ENCODE measurements at places on chromosomes 3 and 15. TPM values are rescaled to one million over a fixed set of nuclear protein-coding genes. Genes with fewer than 3 reads are reported as not detected.

DNA sequence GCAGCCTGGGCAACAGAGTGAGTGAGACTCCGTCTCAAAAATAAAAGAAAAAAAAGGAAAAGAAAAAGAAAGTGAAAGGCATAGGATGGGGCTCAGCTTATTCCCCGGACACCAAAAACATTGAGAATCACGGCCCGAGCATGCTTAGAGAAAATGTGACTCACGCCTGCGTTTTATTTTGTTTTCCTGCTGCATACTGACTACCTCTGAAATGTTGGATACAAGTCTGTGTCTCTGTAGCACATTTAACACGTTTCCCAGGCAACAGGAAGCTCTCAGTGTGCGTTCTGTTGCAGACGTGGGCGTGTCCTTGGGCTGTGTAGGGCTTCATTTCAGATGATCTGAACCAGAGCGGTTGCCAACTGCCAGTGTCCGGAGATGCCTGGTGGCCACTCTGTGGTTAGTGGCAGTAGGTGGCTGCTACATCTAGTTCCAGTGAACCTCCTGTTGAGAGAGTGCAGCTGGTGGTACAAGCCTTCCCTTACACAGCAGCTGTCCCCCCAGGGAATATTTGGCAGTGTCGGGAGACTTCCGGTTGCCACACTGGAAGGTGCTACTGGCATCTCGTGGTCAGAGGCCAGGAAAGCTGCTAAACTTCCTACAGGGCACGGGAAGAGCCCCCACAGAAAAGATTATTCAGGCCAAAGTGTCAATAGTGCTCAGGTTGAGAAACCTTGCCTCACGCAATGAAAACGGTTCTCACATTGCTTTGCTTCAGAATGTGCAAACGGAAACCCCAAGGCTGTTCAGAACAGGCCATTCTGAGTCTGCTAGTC is 3.0 kb downstream of the SLC51A start:
- DNase-seq: peak; percentile 84

- DNase-seq: peak; percentile 63
Measured at GRCh38 chr15:41989573-41990242, 17.4 kb upstream of the EHD4 start.

DNA sequence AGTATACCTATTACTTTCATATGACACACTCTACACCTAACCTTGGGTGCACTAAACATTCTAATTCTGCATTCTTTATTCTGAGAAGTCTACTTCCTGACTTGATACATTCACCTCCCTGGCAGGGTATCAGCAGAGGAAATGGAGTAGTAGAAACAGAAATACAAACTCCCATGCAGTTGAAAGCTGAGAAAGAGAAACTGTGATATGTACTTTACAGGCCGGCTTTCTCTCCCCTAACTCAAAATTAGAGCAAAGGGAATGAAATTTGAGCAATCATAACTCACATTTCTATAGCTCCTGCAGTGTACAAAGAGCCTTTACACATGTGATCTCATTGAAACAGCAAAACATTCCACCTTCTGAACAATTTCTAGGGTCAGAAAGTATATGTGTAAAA is 135.5 kb upstream of the COL8A1 start:
- peak; percentile 6 for DNase-seq

Gene UBE2E2
- total RNA-seq: 24.3 TPM

- no peak for DNase-seq
Measured at GRCh38 chr15:81011593-81011992, 10.9 kb downstream of the TLNRD1 start.

Gene SLC6A20
- total RNA-seq: not detected

GRCh38 chr15:64845183-64845611 is 3.5 kb downstream of the PLEKHO2 start:
- DNase-seq: no peak

DNA sequence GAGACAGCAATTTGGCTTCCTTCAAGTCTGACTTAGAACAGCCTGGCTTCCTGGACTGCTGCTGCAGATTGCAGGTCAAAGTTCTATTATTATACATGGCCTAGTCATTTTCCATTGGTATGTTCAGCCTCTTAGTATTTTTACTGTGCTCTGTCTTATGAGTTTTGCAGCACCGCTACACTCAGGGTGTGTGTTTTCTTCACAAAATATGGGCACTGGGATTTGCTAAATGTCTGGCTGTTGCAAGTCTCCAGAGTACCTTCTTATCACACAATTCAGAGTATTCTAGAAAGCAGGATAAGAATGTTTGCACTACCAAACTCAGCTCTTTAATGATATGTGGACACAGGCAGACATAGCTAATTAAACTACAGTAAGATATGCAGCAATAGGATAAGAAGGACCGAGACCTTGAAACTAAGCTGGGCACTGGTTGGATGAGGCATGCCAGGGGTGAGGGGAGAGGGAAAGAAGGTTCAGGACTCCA is 203.0 kb upstream of the PDZRN3 start:
- DNase-seq: no peak

Gene ILDR1
- not detected for total RNA-seq

- DNase-seq: peak; percentile 76
Measured at GRCh38 chr3:132317229-132317948, at the start of gene ACP3. Gene ACP3 (plus strand): TSS chr3:132317407. CDS start chr3:132317457, 50 bp downstream.

DNA sequence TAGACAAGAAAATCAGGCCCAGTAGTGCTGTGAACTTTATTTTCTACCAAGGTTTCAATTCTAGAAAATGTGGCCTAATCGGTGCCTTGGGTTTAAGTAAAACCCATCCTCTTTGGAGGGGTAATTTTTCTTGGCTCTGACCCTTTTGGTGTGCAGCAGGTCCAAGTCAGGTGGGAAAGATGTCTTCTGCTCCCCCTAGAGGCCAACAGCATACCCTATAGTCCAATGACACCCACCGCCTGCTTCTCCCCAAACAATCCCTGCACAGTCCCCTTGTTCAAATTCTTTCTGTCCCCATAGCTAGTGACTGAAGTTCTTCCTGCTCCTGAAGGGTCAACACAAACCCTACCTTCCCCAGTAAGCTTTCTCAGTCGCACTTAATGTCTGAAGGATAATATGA is 261.8 kb upstream of the GOLGA6L4 start:
- DNase-seq: no peak

DNA sequence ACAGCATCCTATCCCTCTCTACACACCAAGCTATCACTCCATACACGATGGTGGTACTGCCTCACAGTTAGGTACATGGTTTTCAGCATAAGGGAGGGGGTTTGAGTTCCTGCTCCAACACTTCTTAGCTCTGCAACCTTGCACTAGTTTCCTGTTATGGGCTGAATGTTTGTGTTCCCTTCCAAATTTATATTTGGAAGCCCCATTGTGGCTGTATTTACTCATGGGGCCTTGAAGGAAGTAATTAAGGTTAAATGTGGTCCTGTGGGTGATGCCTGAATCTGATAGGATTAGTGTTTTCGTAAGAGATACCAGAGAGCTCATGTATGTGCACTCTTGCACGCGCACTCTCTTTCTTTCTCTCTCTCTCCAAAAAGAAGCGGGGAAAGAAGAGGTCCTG is 259.4 kb downstream of the RORA start:
- no peak for DNase-seq

- no peak for DNase-seq
Measured at GRCh38 chr15:84003791-84004503, 231.6 kb upstream of the GOLGA6L4 start.

Gene HDGFL3
- total RNA-seq: 42.7 TPM

DNA sequence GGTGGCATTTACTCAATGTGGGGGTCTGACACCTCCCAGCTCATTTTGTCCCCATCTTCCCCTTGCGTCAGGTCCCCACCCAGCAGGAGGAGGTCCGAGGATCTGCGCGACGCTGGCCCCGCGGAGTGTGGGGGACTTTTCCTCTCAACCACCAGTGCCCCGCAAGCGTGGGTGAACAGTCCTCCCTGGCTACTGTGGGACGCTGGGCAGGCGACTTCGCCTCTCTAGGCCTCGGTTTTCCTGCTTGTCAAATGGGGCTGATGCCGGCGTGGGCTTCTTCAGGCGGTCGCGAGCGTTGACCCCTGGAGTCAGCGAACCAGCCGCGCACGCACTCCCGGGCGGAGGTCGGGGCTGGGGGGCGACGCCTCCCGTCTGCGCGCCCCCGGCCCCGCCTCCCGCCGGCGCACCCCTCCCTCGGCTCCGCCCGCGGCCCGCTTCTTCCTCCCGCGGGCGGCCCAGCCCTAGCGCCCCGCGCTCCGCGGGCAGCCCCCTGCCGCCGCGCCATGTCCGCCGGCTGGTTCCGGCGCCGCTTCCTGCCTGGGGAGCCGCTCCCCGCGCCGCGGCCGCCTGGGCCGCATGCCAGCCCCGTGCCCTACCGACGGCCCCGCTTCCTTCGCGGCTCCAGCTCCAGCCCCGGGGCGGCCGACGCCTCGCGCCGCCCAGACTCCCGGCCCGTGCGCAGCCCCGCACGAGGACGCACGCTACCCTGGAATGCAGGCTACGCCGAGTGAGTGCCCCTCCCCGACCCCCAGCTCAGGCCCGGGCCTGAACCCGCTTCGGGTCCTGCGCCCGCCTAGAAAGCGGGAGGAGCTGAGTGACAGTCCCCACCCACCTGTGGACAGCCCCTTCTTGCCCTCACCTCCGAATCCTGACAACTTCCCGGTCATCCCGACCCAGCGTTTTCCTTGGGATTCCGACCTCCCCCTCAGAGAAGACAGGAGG is at the start of gene PPM1M:
Gene PPM1M (plus strand): TSS at position 438 of the 942 bp plus-strand sequence. CDS start 66 bp downstream, at position 504.
- DNase-seq: peak; percentile 56

- no peak for DNase-seq
Measured at GRCh38 chr15:35491999-35492398, 54.0 kb downstream of the DPH6 start.

DNA sequence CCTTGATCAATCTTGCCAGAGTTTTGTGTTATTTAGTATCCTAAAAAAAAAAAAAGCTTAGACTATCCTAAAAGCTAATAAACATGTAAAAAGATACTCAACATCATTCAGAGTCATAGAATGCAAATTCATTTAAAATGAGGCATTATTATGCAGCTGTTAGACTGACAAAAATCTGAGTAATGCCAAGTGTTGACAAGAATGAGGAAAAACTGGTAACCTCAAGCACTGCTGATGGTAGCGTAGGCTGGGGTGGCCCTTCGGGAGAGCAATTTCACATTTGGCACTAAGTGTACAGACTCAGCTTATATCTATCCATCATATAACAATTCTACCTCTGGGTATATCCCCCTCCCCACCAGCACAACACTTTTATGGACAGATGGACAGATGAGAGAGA is 280.4 kb downstream of the RAP2B start:
- no peak for DNase-seq

Gene PTPRG
- 6.1 TPM for total RNA-seq

DNA sequence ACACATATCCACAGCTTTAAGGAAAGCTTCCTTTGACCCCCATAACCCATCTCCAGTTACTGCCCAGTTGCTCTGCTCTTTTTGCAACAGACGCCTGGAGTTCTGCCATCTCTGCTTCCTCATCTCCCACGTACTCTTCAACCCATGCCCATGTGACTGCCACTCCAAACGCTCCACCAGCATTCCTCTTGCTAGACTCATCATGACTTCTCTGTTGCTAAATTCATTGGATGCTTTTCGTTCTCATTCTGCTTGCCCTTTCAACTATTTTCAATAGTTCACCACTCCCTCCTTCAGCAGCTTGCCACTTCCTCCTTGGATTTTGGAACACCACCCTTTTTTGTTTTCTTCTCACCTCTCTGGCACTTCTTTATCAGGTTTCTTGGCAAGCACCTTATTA is 2.7 kb upstream of the KNSTRN start:
- peak; percentile 91 for DNase-seq

- DNase-seq: peak; percentile 79
Measured at GRCh38 chr3:136195258-136196063, 674 bp downstream of the MSL2 start.

- peak; percentile 74 for DNase-seq
Measured at GRCh38 chr3:170037463-170038433, at the start of gene GPR160. Gene GPR160 (plus strand): TSS chr3:170037995. CDS start chr3:170083973, 45,978 bp downstream.

- peak; percentile 75 for DNase-seq
Measured at GRCh38 chr3:192570821-192571791, 156.2 kb downstream of the FGF12 start.

Gene SERPINI1
- total RNA-seq: 11.9 TPM

Gene STAB1
- not detected for total RNA-seq

GRCh38 chr15:99635145-99635544 is 69.4 kb downstream of the MEF2A start:
- DNase-seq: no peak

- no peak for DNase-seq
Measured at GRCh38 chr3:59877263-59878037, 827.6 kb upstream of the CFAP20DC start.

- no peak for DNase-seq
Measured at GRCh38 chr3:179081885-179082284, 10.3 kb upstream of the ZMAT3 start.

Gene STRIT1
- total RNA-seq: not detected

Gene GOLGA6L7
- total RNA-seq: not detected

Gene PRKCD
- total RNA-seq: 3.2 TPM

- no peak for DNase-seq
Measured at GRCh38 chr3:128197855-128198254, 44.6 kb downstream of the EEFSEC start.

- DNase-seq: no peak
Measured at GRCh38 chr3:127994011-127994410, 58.2 kb upstream of the SEC61A1 start.

- no peak for DNase-seq
Measured at GRCh38 chr3:170651260-170651845, 65.5 kb upstream of the SLC7A14 start.

DNA sequence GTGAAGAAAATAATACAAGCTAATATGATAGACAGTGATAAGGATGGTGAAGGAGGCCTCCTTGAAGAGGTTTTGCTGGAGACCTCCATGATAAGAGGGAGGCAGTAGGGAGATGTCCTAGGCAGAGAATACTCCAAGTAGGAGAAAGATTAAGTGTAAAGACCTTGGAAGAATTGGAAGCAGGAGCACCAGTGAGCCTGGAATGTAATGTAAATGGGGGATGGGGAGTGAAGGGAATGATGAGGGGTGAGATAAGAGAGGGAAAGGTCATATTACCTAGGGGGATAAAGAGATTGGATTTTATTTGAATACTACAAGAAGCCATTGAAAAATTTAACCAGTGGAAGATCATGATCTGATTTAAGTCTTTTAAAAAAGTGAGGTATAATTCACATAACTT is 41.7 kb upstream of the ARL14 start:
- DNase-seq: no peak

GRCh38 chr3:55885721-55886120 is 398.6 kb upstream of the WNT5A start:
- peak; percentile 39 for DNase-seq

- no peak for DNase-seq
Measured at GRCh38 chr15:59636184-59636583, 21.1 kb downstream of the GTF2A2 start.

Gene SPINK8
- total RNA-seq: not detected

- DNase-seq: no peak
Measured at GRCh38 chr15:31387479-31388118, 61.0 kb downstream of the KLF13 start.

DNA sequence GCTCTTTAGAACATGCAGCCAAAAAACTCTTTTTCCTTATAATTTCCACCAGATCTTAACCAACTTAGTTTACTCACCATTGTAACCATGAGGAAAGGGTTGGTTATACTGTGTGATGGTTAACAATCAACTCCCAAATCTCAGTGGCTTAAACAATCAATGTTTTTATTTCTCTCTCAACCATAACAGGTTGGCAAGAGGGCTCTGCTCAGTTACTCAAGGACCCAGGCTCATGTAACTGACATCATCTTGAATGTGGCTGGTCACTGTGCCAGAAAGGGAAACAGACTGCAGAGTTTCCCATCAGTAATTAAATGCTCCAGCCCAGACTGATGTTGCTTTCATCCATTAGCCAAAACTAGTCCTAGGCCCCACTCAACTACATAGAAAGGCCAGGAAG is 69.0 kb downstream of the ANKRD28 start:
- no peak for DNase-seq

Gene IL17RE
- total RNA-seq: not detected

Gene P2RY14
- not detected for total RNA-seq

GRCh38 chr3:138829886-138830510 is 4.7 kb downstream of the PIK3CB start:
- no peak for DNase-seq

- no peak for DNase-seq
Measured at GRCh38 chr3:101847328-101847727, 2.0 kb upstream of the NFKBIZ start.
